NCI-H1105 (cell line): ENCODE measurements at places on chromosomes 1 and 21.

- peak; percentile 75 for DNase-seq
Measured at GRCh38 chr1:54581621-54582035, 33.6 kb downstream of the ACOT11 start.

- peak; percentile 69 for DNase-seq
Measured at GRCh38 chr1:81478219-81478618, 322.5 kb upstream of the ADGRL2 start.

GRCh38 chr1:60367532-60367931, 294.0 kb upstream of the C1orf87 start:
- DNase-seq = no peak

GRCh38 chr21:34639882-34640788, 25.2 kb upstream of the RCAN1 start:
- no peak for DNase-seq

DNA sequence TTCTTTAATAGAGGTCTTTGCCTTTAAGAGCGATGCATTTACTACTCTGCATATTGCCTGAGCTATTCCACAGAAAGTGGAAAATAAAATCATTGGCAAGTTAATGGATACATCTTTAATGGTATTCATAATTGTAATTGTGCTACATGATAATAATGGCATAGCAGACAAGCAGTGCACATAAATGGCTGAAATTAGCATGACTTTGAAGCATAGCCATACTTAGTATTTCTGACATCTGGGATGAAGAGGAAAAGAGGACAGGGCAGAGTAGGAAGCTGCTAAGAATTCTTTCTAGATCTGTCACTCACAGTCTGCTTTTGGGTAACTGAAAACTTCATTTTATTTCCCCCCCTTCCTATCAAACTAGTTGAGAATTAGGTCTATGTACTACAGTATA, 195.0 kb upstream of the NRIP1 start:
- DNase-seq = no peak

DNA sequence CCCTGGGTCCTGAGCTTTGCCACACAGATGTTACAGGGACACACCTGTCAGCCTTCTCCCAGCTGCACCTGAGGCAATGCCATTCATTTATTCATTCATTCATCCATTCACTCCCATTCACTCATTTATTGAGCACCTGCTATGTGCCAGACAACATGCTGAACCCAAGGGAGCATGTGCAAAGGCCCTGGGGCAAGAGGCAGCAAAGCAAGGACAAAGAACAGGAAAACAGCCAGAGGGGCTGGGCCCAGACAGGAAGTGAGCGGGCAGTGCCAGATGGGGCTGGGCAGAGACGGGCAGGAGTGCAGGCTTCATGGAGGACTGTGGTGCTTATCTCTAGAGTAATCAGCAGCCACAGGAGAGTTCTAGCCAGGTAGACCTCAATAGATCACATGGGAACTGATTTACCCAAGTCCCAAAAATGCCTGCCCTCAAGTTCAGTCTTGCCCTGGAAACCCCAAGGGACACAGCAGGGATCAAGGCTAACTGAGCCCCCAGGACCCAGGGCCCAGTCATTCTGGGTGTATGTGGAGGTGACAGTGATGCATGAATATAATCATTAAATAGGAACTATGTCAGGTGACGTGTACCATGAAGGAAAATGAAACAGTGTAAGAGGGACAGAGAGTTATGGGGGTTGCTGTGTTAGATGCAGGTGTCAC, 530.3 kb downstream of the MATN1 start:
- no peak for DNase-seq
